ENCODE measurements at places on chromosomes 4 and X.

- no peak for DNase-seq
Observed at GRCh38 chr4:124337874-124338273, 374.7 kb downstream of the ANKRD50 start.

DNA sequence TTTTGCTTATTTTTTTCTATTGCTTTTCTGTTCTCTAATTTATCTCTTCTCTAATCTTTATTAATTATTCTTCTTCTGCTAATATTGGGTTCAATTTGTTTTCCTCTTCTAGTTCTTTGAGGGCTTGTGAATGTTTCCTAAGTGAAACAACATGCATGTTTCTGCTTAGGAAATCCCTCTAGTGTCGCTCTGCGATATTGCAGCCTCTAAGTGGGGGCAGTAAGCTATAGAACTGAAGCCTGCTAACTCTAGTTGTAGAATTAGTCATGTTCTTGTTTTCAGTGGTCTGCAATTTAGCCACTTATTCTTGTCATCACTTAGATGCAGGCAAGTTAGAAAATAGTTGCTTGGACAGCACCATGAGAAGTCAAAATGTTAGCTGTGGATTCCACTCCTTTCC, 222.6 kb downstream of the SPIN4 start:
- no peak for DNase-seq

DNA sequence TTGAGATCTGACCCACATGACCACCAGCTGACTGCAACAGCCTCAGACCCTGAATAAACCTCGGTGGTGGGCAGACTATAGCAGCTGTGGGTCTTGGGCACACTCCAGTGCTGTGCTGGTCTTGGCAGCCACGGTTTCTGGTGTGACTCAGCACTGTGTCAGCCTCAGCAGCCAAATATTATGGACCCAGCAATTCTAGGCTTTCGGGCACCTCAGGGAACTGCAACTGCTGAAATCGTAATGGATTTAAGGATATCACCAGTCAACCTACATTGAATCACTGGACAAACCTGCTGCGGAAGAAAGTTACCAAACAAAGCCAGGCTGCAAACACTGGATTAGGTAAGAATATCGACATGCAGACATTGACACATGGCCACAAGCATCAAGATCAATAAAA, 10.5 kb upstream of the UBE2NL start:
- no peak for DNase-seq

GRCh38 chrX:41558531-41558930, 111.4 kb downstream of the NYX start:
- DNase-seq: no peak

Measured in NCI-H524 treated with DMSO at 0.1 percent for 48 hours (cell line).